Posterior cingulate gyrus (tissue), 11 donors: ENCODE measurements at places on chromosomes 6 and 20.

DNA sequence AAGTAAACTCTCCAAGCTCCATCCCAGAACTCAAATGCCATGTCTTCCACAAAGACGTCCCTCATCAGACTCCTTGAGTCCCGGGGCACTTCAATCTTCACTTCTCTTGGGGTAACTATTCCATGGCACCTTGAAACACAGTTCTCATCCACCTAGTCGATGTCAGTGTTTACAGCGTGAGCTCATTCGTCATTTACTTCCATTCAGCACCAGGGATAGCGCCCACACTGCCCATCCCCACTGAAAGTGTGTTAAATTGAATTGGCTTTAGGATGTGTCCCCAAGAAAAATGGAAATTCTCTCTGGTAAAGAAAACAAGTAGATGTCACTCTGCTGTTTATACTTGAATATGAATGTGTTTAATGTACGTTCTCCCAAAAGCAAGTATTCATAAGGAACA is 31.3 kb downstream of the KCNK15 start:
- no peak for DNase-seq

DNA sequence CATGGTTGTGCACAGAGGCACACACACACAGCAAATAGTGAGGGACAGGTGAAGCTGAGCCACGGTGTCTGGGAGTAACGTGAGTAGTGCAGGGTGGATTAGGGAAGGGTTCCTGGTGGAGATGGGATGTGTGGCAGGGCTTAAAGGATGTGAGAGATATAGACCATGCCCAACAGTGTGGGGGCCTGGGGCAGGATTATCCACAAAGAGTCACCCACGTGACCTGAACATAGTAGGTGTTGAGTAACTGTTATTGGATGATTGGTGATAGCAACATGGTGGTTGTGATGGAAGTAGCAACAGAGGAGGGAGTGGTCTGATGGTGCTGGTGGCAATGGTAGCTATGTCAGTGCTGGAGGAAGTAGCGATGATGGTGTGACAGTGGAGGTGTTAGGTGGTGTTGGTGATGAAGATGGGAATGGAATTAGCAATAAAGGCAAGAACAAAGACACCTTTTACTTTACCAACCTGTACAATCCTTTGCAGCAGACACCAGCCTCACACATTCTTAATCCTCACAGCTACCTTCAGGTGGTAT is 135.1 kb downstream of the MRPL14 start:
- no peak for DNase-seq

DNA sequence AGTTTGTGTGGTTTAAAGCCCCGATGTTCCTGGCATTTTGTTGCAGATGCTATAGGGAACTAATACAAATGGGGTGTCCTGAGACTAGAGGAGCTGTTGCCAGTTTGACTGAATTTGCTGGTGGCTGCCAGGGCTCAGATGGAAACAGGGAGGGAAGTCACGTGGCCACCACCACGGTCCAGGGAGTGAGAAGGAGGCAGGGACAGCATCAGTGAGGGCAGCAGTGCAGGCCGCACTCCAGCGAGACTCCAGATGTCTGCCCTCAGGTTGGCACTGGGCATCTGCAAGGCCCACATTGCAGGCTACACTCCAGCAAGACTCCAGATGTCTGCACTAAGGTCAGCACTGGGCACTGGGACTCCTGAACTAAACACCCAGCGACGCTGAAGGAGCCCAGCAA is 86.2 kb downstream of the RAMACL start:
- DNase-seq = peak; percentile 76

DNA sequence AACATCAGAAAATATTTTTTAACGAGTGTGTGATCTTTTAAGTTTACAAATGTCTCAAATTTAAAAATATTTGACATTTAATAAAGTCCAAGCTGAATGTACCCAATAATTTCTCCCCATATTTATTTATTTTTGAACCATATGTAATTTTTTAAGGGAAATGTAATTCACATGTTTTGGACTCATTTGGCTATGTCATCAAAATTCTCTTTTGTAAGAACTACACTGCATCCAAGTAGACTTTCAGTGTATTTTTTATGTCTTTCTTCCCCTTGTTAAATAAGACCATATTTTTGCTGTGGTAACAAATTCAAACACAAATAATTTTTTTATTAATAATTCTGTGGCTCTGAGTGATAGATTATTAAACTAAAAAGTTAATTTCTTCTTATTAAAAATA is 365.2 kb downstream of the CD109 start:
- no peak for DNase-seq

GRCh38 chr6:50610562-50610961 is 102.8 kb upstream of the TFAP2D start:
- DNase-seq = no peak

DNA sequence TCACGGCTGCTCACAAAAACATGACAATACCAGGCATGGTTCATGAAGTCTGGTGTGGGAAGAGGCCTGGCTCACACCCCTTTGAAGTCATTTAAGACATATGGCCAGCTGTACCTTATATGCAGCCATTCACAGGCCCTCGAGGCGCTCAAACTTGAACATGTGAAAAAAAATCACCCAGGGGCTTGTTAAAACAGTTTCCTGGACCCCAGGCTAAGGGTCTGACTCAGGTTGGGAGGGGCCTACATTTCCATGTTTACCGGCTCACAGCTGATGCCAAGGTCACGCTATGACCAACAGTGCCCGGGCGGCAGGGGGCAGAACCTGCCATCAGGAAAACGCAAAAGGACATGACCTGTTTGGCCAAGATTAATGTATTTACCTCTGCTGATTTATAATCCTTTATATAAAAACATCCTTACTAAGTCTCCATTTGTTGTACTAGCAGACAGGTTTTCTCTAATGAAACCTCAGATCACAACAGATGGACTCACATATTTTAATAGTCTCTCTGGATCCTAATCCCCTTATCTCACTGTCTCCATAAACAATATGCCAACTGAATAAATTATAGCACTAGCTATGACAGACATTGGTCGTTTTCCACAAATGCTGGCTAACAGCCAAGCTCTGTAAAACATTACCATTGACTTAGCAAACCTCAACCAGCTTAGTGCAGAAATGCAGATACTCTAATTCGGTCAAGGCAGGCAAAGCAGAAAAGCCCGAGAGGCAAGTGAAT is 19.9 kb downstream of the EZR start:
- DNase-seq = no peak

- DNase-seq = no peak
Observed at GRCh38 chr6:13526727-13527670, 39.6 kb upstream of the GFOD1 start.

DNA sequence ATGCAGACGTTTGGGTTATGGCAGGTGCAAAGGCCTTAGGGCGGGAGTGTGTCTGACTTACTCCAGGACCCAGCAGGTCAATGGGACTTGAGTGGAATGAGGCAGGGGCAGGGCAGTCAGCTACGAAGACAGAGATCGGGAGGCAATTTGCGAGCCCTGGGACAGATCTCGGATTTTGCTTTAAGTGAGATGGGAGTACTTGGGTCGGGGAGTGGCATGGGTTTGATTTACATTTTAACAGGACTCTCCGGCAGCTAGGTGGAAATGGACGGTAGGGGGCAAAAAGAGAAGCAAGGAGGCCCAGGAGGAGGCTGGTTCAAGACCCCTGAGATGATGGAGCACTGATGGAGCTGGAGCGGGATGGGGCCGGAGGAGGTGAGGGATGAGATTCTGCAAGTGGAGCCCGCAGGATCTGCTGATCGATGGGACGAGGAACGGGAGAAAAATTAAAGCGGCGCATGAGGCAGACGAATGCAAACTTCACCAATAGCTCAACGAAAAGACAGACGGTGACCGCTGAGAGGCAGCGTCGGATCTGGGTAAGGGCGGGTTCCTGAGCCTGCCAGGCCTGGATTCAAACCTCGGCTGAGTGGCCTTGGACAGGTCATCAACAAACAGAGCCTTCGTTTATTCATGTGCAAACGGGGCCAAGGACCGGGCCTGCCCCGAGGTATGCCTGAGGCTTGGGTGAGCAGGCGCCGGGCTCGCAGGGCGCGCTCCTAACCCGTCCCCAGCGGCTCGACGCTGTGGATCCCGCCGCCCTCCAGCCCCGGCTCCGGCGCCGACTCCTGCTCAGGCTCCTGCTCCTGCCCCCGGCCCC is 756 bp upstream of the RBCK1 start:
- DNase-seq = peak; percentile 44

GRCh38 chr20:47198254-47198671 is 158.2 kb downstream of the ZMYND8 start:
- DNase-seq = no peak

DNA sequence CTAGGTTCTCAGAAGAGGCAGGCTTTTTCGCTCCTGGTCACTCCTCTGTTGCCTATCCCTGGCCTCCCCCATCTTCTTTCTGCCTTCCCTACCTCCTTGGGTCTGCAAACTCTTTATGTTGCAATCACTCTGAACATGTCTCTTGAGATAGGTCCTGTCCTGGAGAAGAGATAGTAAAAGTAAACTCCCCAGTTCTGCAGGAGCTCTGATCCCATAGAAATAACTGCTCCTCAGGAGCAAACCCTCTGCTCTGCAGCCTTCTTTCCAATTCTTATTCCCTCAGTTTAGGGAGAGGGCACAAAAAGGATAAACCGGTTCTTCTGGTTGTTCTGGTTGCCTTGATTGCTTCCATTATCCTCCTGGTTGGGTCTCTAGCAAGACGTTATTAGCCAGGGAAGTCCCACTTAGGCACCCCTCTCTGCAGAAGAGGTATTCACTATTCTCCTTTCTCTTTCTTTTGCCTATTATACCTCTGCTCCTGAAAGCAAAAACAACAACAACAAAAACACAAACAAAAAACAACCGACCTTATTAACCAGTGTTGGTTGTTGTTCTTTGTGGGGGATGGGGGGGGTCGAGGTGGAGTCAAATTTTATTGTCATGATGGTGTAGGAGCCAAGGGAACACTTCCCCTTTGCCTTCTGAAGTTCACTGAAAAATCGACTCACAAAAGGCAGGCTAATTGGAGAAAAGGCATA is 973 bp downstream of the TRIM38 start:
- DNase-seq = no peak

DNA sequence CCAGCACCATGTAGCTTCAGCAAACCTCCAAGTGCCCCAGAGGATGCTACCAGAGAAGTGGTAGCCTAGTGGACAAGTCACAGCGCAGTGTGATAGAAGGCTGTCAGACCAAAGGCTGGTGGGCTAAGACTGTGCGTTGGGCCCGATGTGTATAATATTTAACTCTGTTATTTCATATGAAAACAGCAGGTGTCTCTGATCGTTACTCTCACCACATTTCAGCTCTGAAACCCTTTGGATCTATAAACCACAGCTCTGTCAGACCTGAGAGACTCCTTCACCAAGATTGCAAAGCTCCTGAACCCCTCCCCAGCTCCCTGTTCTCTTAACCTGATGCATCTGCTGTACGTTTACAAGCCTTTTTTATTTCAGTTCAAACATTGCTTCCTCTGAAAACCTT is 43.8 kb downstream of the ISM1 start:
- DNase-seq = no peak

GRCh38 chr6:3442431-3443220 is 14.2 kb downstream of the SLC22A23 start:
- no peak for DNase-seq

DNA sequence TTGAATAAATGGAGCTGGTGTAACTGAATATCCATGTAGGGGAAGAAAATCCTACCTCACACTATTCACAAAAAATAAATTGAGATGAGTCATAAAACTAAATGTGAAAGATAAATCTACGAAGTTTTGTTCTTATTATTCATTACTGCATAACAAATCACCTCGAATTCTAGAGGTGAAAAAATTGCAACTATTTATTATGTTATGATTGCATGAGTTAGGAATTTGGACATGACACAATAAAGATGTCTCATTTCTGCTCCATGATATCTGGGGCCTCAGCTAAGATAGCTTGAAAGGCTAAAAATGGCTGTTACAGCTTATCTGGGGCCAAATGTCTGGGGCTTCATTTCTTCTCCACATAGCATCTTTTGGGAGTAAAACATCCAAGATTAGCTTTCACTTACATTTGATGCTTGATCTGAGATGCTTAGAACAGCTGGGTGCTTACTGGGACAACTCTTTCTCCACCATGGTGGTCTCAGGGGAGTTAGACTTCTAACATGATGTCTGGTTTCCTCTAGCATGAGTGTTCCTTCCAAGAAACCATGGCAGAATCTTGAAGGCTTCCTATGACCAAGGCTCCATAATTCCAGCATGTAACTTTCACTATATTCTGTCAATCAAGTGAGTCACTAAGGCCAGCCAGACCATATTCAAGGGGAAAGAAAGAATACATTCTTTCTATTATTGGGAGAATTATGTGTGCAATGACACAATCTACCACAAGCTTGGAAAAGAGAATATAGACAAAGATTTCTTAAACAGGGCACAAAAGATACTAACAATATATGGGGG is 30.1 kb downstream of the OR2B6 start:
- DNase-seq = no peak

GRCh38 chr6:164415832-164416563 is 893.4 kb downstream of the C6orf118 start:
- no peak for DNase-seq

DNA sequence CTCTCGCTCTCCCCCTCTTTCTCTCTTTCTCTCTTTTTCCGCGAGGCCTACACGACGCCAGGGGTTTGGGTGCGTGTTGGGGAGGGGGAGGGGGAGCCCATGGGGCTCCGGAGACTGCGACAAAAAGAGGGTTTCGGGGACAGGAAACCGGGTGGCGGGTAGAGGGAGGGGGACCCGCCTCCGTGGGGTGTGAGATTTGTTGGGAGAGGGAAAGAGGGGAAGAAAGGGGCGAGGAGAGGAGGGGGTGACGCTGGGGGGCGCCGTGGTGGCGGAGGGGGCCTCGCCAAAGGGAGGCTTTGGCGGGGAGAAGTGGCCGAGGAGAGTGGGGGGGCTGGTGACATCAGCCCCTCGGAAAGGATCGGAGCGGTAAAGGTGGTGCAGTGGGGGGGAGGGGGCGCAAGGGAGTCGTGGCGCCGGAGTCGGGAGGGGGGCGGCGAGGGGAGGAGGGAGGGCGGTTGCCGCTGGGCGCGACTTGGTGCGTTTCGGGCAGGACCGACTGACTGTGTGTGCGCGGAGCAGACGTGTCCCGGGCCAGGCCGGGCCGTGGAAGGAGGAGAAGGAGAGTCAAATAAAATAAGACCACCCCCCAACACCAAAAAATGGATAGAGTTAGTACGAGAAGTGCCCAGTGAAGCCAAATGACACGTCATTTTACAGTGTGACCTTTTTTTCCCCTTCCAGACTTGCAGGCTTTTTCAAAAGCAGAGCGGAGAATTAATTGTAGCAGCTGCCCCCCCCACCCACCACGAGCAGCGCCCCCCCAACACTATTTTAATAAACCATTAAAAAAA is 39.8 kb downstream of the GNAS start:
- peak; percentile 75 for DNase-seq

DNA sequence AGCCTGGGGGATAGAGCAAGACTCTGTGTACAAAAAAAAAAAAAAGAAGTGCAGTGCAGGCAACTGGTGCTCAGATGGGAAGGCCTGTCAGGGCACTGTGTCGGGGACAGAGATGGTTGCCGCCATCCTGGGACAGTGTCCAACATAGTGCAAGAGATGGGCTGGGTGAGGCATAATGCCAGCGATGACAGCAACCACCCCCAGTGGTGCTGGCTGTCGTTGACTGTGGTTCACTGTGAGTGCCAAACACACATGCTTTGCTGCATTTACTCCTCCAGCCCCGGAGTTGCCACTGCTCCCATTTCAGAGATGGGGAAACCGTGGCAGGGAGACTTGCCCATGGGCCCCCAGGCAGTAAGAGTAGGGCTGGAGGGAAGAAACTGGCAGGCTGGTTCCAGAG is 5.2 kb upstream of the C20orf203 start:
- peak; percentile 94 for DNase-seq

GRCh38 chr6:73866305-73866704 is 170.3 kb downstream of the CD109 start:
- DNase-seq = no peak

GRCh38 chr6:152078804-152079203 is 271.3 kb downstream of the ESR1 start:
- no peak for DNase-seq

- no peak for DNase-seq
Observed at GRCh38 chr6:104601131-104601651, 258.5 kb downstream of the HACE1 start.
